NCI-H1417 treated with DMSO at 0.1 percent for 48 hours (cell line): ENCODE measurements at places on chromosomes 16 and 17.

GRCh38 chr16:21001262-21001661 is 100.7 kb downstream of the LYRM1 start:
- DNase-seq = no peak

DNA sequence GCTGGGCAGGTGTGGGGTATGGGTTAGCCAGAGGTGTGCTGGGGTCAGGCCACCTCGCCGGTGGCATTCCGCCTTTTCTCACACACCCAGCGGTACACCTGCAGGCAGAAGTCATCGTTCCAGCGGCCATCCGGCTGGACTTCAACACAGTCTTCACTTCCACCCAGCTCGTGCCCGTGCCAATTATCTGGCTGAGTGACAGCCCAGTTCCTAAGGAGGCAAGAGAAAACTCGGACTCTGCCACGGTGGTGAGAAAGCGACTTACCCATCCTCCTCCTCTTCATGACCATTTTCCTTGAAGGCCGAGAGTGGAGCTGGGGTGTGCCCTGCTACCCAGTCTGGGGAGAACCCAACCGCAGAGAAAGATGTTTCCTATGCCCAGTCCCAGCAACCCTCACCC is 13.1 kb downstream of the ASGR2 start:
- no peak for DNase-seq

DNA sequence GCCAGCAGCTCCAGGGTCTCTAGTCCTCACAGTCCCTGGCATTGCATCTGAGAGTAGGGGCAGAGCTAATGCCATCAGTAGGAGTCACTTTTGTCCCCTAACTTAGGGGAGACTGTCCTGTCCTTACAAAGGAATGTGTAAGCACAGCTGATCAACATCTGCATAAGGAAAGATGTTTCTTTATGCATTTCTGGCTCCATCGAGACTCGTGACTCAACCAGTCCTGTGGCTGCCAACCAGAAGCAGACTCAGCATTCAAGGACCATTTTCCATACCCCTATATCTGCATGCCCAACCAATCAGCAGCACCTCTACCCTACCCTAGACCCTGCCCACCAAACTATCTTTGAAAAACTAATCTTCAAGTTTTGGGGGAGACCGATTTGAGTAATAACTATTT is 8.2 kb upstream of the MPP2 start:
- no peak for DNase-seq

- DNase-seq = no peak
Observed at GRCh38 chr17:46944931-46945330, 22.0 kb downstream of the GOSR2 start.

- peak; percentile 16 for DNase-seq
Observed at GRCh38 chr17:57701124-57701523, 44.0 kb downstream of the CCDC182 start.

GRCh38 chr17:14359163-14360020 is 58.5 kb downstream of the HS3ST3B1 start:
- DNase-seq = no peak

GRCh38 chr16:47712276-47713224 is 251.4 kb downstream of the PHKB start:
- no peak for DNase-seq

DNA sequence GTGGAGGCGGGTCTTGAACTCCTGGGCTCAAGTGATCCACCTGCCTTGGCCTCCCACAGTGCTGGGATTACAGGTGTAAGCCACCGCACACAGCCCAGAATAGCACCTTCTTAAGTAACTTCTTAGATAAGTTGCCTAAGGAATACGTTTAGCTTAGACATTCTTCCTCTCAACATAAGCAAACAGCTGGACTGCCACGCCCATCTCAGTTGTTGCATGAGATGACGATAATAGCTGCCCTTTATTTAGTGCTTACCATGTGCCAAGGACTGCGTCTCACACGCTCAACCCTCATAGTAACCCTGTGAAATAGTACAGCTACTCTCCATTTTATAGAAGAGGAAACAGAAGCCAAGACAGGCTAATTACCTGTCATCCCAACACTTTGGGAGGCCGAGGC is 11.8 kb downstream of the HASPIN start:
- DNase-seq = no peak

GRCh38 chr17:3030096-3030495 is 33.3 kb downstream of the OR1D5 start:
- DNase-seq = no peak

DNA sequence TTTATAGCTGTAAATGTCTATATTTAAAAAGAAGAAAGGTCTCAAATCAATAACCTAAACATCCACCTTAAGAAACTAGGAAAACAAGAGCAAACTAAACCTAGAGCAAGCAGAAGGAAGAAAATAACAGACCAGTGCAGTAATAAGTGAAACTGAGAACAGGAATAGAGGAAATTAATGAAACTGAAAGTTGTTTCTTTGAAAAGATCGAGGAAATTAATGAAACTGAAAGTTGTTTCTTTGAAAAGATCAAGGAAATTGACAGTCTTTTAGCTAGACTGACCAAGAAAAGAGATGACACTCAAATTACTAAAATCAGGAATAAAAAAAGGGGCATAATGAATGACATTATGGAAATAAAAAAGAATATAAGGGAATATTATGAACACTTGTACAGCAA is 46.4 kb downstream of the SLFN5 start:
- no peak for DNase-seq

DNA sequence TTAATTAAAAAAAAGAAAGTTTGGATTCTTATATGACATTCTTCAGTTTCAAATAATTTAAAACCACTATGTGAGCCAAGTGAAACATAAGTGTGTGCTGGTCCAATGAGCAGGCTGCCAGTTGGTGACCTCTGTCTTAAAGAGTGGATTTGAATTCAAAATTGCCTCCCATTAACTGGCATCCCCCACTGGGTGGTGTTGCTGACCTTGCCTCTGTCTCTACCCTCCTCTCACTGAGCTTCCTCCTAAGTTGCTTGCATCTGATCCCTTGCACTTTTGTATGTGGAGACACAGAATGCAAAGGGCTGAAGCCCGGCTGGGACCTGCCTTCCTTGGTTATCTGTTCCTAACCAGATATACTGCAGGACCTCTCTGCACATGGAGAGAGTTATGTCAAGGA is 160.6 kb downstream of the CYLD start:
- DNase-seq = no peak

DNA sequence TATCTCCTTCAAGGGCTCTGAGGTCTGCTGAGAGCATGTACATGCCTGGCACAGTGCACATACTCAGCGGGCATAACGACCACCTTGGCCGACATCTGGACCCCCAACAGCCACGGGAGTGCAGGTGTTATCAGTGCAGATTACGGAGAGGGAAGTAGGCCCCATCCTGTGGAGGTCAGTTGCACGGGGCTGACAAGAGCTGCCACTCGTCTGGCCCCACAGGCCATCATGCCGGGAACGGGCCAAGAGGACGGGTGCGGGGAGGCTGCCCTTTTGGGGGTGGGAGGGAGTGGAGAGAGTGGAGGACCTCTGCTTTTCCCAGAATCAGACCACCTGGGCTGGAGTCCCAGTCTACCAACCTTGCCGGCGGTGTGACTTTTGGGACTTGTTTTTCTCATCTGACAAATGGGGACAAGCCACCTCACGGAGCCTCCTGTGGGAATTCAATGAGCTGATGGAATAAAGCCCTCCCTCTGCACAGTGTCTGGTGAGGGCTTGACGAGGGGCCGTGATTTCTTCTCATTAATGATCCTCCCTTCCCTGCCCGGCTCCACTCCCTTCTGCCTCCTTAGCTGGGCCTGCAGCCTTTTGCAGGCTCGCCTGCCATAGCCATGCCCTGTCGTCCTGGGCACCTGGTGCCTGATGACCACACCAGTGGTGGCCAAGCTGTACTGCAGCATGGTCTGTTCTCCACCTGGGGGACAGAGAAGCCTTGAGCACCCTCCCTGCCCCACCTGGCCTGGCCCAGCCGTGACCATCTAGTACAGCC is 4.6 kb downstream of the PRSS33 start:
- no peak for DNase-seq

GRCh38 chr16:82991966-82992675 is 365.4 kb downstream of the CDH13 start:
- DNase-seq = no peak

DNA sequence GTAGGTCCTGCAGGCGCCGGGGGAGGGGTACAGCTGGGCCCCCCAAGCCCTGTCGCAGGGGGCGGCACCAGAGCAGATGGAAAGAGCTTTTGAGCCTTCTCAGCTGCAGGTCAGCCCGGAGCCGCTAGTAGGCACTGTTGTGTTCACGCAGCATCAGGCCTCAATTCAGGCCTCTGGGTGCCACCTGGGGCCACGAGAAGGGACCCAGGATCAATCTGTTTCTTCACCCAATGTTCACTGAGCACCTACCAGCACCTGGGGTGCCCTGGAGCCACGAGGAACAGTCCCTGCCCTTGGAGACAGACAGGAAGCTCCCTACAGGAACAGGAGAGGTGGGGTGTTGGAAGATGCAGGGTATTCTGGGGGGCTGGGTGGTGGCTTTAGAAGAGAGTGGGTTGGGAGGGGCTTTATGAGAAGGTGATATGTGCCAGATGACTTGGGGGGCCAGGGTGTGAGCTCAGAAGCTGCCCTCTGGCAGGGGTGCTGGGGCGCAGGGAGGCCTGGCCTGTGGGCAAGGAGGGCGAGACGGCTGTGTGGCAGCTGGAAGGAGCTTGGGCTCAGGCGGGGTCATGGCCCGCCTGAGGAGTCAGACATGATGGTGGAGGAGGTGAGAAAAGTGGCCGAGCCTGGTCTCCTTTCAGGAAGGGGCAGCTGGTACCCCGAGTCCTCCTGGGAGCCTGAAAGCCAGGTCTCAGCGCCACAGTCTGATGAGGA is 121.9 kb upstream of the GSE1 start:
- no peak for DNase-seq

DNA sequence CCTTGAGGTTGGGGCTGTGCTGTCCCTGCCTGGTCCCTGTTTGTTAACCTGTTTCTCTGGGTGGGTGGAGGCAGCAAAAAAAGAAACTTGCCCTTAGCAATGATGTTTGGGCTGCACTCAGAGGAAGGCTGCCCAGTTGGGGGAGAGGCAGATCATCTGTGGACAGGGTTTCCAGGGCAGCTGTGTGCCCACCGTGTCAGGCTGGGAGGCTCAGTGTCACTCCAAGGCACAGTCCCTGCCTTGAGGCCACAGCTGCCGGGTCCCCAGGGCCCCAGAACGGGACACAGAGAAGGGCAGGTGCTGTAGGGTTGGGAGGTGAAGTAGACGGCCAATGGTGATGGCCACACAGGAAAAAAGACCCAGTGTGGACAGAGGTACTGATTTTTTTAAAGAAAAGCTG is 3.9 kb downstream of the IL34 start:
- no peak for DNase-seq

- DNase-seq = no peak
Observed at GRCh38 chr17:81808778-81809555, 5.0 kb downstream of the GCGR start.

DNA sequence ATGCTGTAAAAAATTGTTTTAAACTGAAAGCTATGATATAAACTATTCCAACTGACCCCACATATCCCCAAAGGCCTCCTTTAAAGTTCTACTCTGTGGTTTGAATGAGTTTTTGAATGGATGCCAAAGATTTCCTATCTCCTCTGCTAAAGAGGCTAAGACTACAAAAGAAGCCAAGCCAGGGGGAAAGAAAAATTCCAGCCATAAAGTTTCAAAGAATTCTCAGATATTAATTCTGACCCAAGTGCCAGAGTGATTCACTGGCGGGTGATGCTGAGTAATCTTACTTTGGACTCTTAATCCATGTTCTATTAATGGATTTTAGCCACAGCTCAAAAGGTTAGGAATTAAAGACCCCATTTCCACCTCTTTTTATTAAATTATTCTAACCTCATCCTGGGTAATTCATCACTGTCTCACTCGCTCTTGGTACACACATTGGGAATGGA is 60.7 kb downstream of the HS3ST3A1 start:
- no peak for DNase-seq

DNA sequence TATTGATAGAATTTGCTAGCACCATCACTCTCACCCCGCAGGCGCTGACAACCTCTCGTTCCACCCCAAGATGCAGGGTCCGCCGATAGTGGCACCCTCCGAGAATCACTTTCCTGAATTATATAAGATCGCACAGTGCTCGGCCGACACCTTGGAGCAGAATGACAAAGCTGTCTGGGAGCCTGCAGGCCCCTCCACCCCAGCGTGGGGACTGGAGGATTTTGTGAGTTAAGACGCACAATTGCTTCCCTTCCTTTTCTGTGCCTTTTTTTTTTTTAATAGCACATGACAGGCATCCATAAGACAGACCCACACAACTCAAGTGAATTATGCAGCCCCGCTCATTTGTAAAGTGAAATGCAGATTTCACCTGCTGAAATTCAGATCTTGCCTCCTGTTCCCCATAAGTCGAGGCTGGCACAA is 155.3 kb downstream of the C16orf78 start:
- no peak for DNase-seq

DNA sequence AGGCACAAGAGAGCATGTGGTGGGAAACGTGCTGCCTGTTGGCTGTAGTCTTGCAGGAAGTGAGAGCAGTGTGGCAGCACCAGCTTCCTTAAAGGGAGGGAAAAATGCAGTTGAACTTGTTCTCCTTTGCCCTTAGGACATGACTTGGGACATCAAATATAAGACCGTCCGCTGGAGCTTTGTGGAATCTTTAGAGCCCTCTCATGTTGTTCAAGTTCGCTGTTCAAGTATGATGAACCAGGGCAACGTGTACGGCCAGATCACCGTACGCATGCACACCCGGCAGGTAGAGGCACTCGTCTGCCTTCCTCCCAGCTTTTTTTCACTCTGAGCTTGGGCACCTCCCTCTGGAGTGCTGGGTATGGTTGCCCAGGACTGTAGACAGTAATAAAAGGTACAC is 23.3 kb downstream of the GPR179 start:
- no peak for DNase-seq

GRCh38 chr17:17300624-17301568 is 2.3 kb upstream of the NT5M start:
- no peak for DNase-seq

- DNase-seq = no peak
Observed at GRCh38 chr16:12661656-12662172, 142.0 kb downstream of the CPPED1 start.

- no peak for DNase-seq
Observed at GRCh38 chr17:80261159-80261894, 675 bp downstream of the RNF213 start.

- DNase-seq = peak; percentile 32
Observed at GRCh38 chr17:42979511-42980273, at the start of gene PTGES3L. Gene PTGES3L (minus strand): TSS chr17:42980080. CDS start chr17:42980053, 27 bp downstream.

DNA sequence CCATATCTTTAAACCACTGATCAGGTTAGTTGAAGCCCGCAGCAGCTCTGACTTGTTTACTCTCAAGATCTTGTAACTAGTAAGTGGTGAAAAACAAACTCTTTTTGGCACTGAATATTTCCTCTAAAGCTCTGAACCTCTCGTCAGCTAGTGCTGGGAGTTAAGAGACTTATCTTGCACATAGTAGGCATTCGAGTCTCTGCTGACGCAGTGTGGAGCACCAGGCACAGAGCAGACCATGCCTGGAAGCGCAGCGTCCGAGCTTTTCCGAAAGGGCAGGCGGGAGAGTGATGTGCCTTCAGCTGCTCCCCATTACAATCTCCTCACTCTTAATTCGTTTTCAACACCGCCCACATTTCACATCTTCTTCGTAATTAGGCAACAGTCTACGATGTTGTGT is 63.0 kb downstream of the SMG6 start:
- DNase-seq = no peak

- no peak for DNase-seq
Observed at GRCh38 chr16:68790130-68790761, 53.1 kb upstream of the TANGO6 start.
